ENCODE measurements at places on chromosomes 4 and X. TPM values are rescaled to one million over a fixed set of nuclear protein-coding genes. Genes with fewer than 3 reads are reported as not detected.
A peak's percentile ranks its signal among the peaks of the same experiment; 100 is the strongest.

- no peak for DNase-seq
These were observed 273.3 kb downstream of the DKK2 start for GRCh38 chr4:106762666-106763443.

The TMSB15A gene
- 2.8 TPM for total RNA-seq

The GASK1B gene
- total RNA-seq = not detected

The LONRF3 gene
- total RNA-seq = not detected

The TMSB15C gene
- 0.73 TPM for total RNA-seq

DNA sequence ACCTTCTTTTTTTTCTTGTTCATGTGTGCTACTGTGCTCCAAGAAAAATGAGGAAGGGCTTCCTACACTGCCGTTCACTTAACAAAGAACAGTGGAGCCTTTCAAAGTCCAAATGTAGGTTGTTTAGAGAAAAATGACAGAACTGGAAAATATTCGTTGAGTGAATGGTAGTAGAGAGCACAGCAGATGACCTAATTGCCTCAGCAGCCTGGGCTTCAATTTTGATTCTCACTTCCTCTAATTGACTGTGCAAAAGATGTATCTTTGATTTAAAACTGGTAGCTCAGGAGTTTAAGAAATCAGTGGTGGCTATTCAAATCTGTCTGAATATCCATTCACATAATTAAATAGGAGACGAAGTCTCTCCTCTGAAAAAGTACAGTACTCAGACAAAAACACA, 5.2 kb downstream of the NLGN4X start:
- no peak for DNase-seq

DNA sequence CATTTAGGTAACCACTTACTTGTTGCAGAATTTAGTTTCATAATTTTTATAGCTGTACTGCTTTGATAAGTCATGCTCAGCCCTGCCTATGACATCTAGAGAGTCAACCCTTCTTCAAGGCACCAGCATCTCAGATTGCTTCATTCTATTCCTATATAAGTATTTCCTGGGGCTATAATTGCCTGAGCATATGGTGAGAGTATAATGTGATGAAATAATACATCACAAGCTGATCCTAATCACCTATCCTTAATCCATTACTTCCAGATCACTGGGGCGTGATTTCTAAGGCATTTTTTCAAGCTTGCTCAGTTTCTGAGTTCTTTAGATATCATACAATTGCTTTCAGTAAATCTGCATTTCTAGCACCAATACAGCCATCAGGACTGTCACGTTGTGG, 200.0 kb upstream of the NPY2R start:
- no peak for DNase-seq

The VCX3A gene
- 0.27 TPM for total RNA-seq

DNA sequence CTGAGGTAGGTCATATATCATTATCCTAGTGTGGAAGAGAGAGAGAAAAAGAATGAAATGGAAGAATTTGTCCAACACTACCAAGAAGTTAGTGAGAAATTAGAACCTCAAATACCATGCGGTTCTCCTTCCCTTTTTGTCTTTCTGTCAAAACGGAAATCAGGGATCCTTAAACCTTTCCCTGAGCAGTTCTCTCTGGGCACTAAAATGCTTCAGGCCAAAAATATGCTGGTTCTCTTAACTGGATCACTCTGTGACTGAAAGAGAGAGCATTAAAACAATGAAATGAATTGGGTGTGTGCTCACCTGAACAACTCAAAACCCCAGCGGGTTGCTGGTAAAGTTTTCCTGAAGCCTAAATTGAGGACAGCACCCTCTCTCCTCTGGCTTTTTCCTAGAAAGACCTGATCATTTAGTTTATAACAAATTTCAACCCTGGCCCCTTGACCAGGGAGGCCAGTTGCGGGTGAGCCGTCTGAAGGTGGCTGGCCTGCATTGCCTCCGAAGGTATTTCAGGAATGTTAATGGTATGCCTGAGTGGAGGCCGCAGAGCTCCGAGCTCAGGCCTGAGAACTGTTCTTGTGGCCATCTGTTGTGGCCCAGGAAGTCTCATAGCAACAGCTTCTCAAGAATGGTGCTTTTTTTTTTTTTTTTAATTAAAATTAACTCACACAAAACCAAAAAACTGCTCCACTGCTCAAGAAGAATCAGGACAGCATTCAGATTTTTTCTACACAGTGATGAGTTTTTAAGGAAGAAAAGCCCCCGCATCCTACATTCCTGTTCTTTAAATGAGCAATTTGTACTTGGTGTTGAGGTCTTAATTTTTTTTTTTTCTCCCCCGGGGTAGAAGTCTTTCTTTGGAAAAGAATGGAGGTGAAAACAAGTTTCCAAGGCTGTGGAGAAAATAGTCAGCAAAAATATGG, 155.1 kb downstream of the SHROOM3 start:
- DNase-seq = peak; percentile 92
